ENCODE measurements at places on chromosomes 7 and 10.

DNA sequence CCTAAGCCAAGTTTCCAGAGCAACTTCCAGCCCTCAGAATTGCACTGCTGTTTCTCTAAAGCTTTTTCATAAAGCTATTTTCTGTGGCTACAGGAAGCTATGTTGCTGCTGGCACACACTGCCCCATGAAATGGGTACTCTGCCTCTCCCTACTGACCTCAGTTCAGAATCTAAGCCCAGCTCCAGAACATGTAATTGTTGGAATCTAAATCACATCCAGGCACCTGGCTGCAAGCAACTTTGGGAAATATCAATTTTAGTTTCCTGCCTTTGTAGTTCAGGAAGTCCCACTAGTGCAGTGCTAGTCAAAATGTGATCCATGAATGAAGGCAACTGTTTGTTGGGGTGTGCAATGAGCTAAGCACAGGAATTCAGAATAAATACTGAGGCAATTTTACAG is 226.2 kb downstream of the THSD7A start:
- DNase-seq: no peak

DNA sequence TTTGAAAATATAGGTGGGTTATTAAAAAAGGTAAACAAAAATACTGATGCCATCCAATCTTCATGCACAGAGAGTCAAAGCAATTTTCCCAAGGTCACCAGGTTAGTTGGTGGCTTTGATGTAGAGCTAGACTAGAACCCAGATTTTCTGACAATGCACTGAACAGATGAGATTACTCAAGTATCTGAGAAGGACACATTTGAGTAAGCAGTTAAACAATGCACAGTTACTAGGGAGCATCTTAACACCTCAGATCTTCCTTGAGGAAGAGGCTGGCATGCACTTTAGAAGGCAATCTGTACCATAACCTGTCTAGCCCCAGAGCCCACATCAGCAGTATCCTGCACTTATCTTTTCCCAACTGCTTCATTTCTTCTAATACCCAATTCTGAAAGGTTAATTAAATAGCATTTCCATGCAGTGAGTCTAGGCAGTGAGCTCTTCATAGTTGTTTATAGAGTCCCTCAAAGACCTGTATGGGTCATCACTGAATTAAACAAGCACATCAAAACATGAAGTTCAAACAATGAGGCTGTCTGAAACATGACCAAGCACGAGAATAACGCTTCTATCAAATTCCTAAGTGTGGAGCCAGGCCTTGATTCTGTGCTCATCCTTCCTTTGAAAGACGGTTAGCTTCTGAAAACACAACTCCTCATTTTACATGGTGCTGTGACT is 38.2 kb upstream of the ANK3 start:
- DNase-seq: no peak

DNA sequence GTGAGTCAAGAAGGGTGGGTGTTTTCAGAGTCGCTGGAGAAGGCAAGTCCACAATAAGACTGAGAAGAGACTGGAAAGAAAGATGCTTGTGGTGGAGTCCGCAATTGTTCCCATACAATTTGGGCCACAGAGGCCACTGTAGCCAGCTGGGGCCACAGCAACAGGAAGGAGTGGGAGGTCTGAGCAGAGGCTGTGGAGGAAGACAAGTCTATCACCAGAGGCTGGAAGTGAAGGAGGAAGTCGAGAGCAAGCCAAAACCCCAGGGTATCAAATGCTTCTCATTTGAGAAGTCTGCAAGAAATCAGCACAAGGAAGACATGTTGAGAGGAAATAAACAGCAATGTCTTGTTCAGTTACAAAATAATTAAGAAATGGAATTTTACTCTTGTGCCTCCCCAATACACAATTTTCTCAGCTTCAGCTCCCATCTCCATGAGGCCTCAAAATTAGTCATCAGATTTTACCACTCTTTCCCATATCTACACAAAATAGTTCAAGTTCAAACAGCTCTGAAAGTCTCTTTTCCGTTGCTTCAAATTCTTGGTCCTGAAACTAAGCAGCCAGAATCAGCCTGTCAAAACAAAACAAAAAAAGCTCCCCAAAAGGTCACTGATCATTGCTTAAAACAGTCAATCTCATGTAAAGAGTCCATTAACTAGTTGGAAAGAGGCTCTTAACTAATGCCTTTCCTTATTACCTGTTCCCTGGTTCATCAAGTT is 31.6 kb downstream of the SLC16A12 start:
- DNase-seq: no peak

- DNase-seq: no peak
These were observed 548.9 kb upstream of the AUTS2 start for GRCh38 chr7:69049326-69049725.

DNA sequence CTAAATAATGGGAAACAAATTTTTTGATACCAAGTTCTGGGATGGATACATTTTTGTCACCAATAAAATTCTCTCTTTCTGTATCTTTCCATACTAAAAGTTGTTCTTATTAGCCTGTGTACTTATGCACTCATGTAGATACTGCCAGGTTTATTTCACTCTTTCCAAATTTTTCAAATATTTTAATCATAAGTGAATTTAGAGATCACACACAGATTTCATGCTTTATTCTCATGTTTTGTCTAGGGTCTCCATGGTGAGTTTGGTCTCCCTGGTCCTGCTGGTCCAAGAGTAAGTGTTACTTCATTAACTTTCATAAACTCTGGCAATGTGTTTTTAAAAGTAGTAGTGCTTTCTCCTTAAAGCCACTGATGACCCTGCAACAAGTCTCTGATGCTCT is 20.3 kb downstream of the COL1A2 start:
- DNase-seq: no peak

DNA sequence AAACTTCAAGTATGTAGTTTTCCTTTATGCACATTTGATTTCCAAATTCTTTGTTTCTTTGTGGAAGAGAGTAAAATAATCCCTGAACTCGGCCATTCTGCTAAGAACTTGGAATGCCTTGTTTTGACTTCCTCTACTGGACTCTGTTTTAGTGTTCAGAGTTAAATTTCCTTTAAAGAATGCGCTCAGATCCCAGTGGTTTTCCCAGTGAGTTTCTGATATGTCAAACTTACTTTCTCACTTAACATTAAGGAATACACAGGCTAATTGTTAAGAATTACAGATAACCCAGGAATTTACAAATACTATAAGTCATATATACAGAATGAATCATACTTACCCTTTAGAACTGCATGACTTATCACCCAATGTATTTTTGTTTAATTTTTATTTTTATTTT is 1067.6 kb upstream of the CELF2 start:
- DNase-seq: no peak

GRCh38 chr10:91891125-91892001 is 17.9 kb downstream of the FGFBP3 start:
- no peak for DNase-seq

- no peak for DNase-seq
These were observed 3.7 kb downstream of the IRF5 start for GRCh38 chr7:128941323-128941890.

DNA sequence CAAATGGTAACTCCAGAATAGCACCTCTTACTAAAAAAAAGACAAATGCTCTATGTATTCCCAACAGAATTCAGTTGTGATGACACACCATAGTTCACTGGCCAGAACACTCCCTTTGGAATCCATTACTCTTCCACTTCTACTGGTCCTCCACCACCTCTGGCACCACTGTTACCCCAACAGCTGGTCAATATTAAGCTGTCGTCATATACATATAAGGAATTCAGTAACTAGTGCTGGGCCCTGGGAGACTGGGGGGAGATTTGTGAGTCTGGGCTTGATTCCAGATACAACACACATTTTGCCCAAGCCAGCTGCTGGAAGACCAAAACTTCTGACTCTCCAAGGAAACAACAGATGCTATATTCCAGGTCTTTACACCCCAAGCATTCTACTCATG is 26.0 kb upstream of the ITGA8 start:
- DNase-seq: no peak

DNA sequence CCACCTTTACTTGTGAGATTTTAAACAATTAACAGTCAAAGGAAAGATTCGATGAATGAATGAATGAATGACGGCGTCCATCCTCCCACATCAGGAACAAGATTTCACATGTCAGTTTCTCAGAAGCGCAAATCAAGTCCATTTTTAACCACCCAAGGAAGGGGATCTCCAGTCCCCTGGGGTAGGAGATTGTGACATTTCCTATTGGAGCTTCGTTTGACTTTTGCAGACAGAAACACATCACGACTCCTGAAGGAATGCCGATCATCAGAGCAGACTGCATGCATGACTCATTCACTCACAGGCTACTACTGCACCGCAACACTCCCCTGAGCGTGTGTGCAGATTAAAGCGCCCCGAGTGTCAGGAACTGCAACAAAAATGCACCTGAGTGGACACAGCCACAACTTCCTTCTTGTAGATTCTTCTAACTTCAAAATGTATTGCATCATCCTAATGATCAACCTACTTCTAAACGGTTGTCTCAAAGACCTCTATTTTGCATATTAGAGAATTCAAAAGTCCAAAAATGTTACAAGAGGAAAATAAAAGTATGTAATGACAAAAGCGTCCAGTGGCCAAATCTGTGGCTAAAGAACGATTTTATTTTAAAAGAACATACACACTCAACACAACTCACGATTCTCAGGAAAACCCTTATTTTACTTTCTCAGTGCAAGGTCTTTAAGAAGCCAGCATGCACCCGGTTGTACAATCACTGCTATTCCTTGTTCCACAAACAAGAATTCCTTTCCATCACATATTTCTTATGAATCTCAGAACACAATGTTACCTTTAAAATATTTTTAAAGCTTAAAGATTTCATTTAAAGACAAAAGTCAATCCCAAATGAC is 172.6 kb downstream of the FAM107B start:
- DNase-seq: peak; percentile 44

GRCh38 chr7:101829374-101829773 is 11.9 kb downstream of the CUX1 start:
- no peak for DNase-seq

GRCh38 chr10:123909426-123909825 is 17.8 kb upstream of the CPXM2 start:
- DNase-seq: no peak

DNA sequence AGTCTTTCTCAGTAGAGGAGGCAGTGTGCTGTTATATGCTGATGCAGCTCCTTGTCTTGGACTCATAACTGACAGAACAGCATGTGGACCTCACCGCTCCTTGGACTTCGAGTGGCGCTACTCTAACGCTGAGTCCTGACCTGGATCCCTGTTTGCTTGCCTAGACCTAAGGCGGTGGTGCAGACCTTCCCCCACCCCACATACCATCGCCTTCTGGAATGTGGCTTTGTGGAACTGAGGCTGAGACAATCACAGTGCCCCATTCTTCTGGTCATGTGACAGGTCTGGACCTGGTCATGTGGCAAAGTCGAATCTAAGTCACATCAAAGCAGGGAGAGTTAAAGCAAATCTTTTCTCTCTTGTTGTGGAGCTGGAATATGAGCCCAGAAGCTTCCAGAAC is 190.7 kb upstream of the MKI67 start:
- DNase-seq: no peak

GRCh38 chr10:89889606-89890005 is 188.2 kb downstream of the KIF20B start:
- DNase-seq: no peak

DNA sequence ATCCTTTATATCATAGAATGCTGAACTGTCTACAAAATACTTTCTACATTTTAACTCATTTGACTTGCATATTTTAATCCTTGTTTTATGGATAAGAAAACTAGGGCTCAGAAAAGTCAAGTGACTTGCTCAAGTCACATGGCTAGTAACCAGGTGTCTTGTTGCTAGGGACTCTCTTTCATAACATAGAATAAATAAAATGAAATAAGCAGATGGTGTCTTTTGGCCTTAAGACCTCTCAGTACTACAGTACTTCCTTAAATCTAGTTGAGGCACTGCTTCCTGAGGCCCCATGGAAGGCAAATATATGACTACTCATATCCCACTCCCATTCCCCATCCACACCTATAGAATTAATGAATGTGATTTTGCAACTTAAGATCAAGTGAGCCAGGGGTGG is 87.9 kb downstream of the CDK6 start:
- DNase-seq: no peak

DNA sequence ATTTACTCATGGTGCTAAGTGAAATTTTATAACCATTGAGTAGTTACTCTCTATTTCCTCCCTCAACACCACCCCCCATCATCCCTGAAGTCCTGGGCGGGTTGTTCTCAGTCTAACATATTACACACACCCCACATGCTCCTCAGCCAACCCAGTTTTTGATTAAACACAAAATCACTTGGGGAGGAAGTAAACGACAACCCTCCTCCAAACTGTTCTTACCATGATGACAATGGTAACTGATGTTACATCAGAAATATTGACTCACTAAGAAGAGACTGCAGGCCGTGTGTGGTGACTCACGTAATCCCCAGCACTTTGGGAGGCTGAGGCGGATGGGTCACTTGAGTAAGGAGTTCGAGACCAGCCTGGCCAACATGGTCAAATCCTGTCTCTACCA is 44.2 kb downstream of the RAB11FIP2 start:
- peak; percentile 4 for DNase-seq

DNA sequence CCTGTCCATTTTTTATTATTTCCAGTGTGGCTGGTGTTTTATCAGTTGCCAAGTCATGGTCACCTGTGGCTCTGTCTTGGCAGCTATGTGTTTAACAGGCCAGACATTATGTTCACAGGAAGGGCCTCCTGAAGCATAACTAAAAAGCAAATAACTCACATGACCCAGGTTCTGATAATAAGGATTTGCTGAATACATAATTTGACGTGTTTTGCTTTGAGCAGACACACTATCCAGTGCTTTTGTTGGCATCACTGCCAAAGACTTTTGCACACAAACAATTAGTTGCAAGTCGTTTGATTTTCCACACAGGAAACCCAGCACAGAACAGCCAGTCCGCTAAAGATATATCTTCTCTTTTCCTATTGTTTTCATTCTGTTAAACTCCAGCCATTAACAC is 173.6 kb downstream of the ARL4A start:
- no peak for DNase-seq

Data from stimulated activated CD4-positive, alpha-beta T cell treated with anti-CD3 and anti-CD28 coated beads, Interleukin-2, amount 100 ng/mL, for 48 hours (primary cell).